ENCODE measurements at places on chromosomes 7 and 10.

DNA sequence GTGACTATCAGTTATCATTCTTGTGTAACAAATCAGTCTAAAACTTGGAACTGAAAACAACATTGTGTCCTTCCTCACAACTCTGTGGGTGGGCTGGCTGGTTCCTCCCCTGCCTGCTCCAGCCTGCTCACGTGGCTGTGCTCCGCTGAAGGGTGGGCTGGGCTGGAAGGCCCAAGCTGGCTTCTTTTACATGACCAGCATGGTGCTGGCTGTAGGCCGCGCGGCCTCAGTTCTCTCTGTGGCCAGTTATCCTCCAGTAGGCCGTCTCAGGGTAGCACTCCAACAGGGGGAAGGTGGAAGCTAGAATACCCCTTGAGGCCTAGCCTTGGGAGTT lies 11.3 kb downstream of the ADAMTS14 start:
- no peak for DNase-seq

DNA sequence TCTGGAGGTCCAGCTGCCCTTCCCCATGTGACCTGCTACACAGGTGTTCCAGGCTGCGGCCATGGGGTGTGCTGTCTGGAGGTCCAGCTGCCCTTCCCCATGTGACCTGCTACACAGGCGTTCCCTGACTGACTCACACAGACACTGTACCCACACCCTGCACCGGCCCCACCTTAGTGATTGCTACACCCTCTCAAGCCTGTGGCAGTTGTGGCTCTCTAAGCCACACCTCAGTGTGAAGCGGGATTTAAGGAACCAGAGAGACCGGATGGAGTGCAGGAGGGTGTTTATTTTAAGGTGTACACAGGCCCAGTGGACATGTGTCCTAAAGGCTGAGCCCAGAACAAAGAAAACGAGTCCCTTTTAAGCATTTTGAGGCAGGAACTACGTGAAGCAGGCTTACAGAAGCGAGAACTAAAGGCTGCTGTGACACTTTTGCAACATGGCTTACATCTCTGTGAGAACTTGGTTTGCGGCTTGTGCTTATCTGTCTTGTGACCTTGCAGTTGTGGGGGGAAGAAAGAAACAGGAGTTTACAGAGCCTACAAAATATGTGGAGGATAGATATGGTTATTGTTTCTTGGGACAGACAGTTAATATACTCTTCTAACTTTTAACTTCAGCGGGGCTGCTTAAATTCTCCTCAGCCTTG lies 326.4 kb downstream of the PAXIP1 start:
- no peak for DNase-seq

- no peak for DNase-seq
Observed at GRCh38 chr10:97676770-97677581, 10.1 kb downstream of the AVPI1 start.

DNA sequence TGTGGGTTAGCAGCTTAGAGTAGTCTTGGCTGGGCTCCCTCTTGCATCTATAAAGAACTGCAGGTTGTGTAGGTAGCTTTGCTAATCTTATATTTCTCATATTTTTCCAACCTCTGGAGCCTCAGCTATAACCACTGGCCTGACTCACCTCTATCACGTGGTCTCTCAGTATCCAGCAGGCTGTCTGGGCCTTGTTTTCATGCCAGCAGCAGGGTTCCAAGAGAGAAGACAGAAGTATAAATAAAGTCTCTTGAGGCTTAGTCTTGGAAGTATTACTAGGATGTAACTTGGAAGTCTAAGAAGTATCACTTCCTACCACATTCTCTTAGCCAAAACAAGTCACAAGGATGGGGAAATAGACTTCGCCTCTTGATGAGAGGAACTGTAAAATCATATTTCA lies 73.3 kb downstream of the WIPF3 start:
- DNase-seq = no peak

DNA sequence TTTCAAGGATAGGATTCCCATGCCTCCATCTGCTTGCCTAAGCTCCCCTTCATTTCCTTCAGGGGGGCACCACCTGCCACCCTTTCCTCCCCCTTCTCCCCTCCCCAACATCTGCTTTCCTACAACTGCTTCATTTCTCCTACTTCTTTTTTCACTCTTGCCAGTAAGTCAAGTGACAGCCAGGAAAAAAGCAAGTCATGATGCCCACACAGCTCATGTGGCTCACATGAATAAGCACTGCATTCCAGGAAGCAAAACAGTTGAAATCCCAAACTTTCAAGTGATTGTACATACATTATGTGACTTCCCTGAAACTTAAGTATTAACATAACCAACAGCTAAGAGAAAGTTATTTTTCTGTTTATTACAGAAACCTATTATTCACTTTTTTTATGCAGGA lies 78.6 kb downstream of the TNS3 start:
- no peak for DNase-seq

DNA sequence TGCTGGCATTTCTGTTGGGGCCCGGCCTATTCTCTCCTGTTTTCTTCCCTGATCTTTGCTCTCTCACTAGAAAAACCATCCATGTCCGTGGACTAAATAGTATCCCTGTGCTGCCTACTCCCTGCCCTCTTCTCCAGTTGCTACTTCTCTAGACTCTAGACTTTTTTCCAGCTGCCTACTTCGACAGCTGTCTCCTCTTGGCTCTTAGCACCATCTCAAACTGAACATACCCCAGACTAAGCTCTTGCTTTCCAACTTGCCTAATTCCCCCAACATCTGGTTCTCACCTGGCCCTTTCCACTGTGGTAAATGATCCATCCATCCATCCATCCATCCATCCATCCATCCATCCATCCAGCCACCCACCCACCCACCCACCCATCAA lies 19.5 kb downstream of the ADCYAP1R1 start:
- no peak for DNase-seq

DNA sequence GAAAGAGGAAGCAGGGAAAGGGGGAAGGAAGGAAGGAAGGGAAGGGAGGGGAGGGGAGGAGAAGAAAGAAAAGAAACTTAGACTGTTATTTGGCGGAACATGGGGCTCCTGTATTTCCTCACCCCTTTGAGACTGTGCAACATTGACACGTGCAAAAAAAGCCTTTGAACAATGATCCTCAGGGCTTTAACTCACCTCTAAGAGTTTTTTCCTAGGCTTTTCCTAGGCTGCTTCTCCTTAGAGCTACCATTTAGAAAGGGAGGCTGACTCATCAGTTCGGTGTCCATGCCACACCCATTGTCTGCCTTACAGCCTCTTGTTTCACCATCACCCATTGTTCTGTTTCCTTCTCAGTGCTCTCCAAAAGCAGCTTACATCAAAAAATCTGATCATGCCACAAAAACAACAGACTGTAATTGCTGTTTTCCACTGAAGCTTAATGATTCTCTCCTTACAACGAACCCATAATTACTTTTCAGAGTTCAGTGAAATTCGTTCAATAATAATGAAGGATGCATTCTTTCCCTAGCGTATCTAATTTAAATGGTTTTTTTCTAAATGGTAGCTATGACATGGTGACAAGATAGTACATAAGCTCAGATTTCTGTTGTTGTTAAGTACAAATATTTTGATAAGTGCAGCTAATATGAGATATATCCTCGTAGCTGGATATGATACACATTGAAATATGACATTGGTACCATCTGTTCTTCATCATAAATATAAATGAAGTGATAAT lies 90.8 kb downstream of the PRLHR start:
- DNase-seq = no peak
